ENCODE measurements at places on chromosomes 5 and 9. TPM values are rescaled to one million over a fixed set of nuclear protein-coding genes. Genes with fewer than 3 reads are reported as not detected.

DNA sequence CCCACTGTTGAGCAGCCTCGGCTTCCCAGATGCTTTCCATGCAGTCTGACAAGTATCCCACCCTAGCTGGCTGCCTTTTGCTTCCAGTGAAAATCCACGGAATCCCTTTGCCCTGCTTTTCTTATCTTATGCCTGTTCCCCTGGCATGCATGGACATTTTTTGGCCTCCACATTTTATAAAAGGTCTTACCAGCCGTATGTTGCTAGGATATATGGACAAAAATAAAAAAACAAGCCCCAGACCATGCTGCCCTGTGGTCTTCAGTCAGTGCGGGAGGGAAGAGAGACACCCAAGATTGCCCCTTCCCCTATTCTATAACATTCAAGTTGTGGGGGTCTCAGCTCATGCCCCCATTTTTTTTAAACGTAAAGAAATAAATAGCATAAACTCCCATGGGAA is 129.6 kb downstream of the COL23A1 start:
- DNase-seq: no peak

- DNase-seq: no peak
Observed at GRCh38 chr9:134206311-134207300, 42.2 kb upstream of the RNU6ATAC start.

GRCh38 chr9:90523958-90524357 is 118.7 kb downstream of the DIRAS2 start:
- no peak for DNase-seq

TMEM232 gene
- polyA plus RNA-seq: 7.3 TPM

DNA sequence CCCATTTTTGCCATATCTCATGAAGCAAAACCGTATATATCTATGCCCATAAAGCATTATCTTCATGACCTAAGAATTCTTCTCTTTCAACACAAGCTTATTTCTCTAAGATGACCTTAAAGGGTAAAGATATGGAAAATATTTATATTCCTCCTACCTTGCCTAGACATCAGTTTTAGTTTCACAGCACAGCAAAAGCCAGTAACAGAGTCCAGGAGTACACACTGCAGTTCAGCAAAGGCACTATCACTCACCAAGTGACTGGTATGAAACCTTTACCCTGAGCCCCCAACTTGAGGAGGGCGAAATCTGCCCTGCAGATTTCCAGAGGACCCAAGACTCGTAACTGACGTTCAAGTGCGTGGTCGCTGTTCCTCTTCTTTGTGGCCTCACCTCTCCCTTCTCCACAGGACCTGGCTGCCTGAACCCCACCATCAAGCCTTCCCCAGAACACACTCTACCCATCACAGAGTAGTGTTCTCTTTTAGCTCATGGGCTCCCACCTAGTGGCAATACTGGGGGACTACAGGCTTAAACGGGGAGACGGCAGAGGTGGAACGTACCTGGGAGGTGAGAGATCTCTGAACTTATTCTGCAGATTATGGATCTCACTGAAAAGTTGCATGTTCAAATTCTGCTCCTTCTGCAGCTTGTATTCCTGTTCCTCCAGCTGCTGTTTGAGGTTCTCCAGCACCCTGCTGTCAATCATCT is 141.0 kb downstream of the CDK5RAP2 start:
- DNase-seq: no peak

- DNase-seq: no peak
Observed at GRCh38 chr9:112316258-112316943, 17.0 kb downstream of the PTBP3 start.
